ENCODE measurements at places on chromosomes 12 and 14.

GRCh38 chr14:100384819-100385813, 62.0 kb downstream of the SLC25A47 start:
- peak; percentile 70 for DNase-seq

- DNase-seq: no peak
Measured at GRCh38 chr14:105531088-105531893, 4.9 kb downstream of the TMEM121 start.

DNA sequence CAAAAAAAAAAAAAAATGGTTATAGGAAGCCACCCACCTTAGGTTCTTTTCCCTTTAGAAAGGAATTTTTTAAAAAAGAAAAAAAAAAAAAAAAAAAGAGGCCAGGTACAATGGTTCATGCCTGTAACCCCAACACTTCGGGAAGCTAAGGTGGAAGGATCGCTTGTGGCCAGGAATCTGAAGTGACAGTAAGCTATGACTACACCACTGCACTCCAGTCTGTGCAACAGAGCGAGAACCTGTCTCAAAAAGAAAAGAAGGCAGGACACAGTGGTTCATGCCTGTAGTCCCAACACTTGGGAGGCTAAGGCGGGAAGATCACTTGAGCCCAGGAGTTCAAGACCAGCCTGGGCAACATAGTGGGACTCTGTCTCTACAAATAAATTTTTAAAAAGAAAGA, 36.0 kb downstream of the SPTLC2 start:
- peak; percentile 33 for DNase-seq

- no peak for DNase-seq
Measured at GRCh38 chr14:99133636-99134515, 138.1 kb downstream of the BCL11B start.

DNA sequence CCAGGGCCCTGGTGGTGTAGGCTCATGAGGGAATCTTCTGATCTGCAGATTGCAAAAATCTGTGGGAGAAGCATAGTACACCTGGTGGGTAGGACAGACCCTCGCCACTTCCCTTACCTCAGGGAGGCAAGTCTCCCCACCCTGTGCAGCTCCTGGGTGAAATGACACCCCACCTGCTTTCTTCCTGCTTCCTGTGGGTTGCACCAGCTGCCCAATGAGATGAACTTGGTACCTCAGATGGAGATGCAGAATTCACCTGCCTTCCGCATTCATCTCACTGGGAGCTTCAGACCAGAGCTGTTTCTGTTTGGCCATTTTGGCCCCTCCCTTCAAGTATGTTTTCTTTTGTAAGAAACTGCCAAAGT, 4.7 kb downstream of the CLEC2D start:
- no peak for DNase-seq

GRCh38 chr14:102314242-102315011, 5.1 kb upstream of the ZNF839 start:
- DNase-seq: peak; percentile 55

GRCh38 chr14:68807148-68807600, 14.3 kb upstream of the ZFP36L1 start:
- DNase-seq: peak; percentile 78

DNA sequence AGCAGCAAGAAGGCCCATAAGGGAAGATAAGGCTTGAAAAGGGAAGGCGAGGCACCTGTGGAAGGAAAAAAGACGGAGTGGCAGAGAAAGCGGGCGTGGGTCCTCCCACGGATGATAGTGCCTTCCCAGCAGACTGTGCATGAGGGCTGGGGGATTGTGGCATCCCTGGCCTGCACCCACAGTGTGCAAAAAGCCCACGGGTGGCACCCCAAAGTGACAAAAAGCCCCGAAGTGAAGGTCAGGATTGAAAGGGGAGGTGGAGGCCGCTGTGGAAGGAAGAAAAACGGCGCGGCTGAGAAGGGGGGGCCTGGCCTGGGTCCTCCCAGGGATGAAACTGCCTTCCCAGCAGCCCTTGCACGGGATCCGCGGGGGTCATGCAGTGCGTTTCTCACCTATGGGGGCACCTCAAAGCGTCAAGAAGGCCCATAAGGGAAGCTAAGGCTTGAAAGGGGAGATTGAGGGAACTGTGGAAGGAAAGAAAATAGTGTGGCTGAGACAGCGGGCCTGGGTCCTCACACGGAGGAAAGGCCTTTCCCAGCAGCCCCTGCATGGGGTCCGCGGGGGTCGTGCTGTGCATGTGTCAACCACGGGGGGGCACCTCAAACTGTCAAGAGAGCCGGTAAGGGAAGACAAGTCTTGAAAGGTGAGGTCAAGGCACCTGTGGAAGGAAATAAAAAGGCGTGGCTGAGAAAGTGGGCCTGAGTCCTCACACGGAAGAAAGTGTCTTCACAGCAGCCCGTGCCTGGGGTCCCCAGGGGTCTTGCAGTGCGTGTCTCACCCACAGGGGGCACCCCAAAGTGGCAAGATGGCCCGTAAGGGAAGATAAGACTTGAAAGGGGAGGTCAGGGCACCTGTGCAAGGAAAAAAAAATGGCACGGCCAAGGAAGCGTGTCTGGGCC, 274.1 kb downstream of the ALG10 start:
- DNase-seq: no peak

DNA sequence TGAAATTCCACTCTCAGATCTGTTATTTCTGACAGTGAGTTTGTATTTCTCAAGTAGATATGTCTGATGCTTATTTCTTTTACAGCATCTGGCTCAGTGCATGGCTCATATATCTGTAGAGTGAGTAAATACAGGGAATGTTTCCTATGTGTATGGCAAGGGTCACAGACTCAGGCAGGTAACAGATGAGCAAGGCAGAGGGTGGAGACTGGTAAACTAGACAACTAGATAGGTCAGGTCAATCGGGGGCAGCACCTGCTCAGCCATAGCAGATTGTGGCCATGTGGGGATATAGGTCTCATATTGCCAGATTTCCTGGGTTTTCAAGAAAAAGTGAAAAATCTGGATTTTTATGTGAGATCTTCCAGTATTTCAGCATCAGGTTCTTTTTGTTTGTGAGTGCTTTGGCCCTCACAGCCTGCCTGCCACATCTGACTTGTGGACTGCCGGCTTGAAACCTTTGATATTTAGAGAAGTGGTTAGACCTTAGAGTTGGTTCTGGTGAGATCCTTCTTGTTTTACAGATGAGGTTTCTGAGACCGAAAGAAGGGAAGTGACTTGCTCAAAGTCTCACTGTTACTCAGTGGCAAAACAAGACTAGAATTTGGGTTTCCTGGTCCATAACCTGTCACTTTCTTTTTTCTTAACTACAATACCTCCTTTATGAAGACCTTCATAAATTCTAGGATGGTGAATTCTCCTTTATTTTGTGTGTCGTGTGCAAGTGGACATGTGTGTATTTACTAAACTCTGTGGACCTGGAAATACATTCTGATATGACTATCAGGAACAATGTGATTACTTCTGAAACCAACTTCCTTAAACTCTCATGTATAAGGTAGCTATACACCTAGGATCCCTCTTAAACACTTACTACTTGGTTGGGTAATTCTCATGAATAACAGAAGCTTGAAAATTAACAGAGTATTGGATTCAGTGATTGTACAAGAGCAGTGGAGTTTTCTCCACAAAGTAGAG, 34.4 kb downstream of the PROX2 start:
- no peak for DNase-seq

DNA sequence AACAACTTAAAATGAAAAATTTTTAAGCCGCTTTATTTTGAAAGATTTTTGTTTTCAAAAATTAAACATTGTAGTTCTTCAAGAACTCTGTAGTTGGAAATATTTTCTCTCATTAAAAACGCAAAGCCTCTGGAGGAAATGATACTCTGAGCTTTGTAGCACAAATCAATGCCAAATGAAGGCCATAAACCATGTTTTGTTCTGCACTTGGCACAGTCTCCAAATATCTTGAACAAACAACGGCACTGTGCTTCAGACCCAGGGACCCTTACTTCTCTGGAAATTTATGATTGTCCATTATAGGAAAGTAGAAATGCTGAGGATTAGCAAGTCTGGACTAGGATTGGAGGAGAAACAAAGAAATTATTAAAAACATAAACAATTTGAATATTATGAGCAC, 160.8 kb upstream of the BMP4 start:
- no peak for DNase-seq

- DNase-seq: no peak
Measured at GRCh38 chr12:5273709-5274108, 158.2 kb upstream of the NTF3 start.

GRCh38 chr12:113082486-113083148, 26.1 kb downstream of the DTX1 start:
- peak; percentile 44 for DNase-seq

DNA sequence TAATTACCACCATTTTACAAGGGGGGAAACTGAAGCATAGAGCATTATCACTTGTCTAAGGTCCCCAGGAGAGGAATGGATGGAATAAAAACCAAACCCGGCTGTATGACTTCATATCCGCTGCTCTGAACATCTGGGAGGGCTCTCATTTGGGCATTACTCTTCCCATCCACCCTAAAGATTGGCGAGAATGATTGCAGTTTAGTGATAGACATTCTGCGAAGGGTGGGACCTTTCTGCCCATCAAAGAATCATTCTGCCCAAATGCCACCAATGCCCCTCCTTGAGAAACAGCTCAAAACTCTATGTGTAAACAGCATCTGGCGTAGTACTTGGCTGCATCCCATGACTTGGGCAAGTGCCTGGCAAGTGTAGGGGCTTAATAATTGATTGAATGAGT, 11.6 kb downstream of the CHST11 start:
- no peak for DNase-seq

- peak; percentile 52 for DNase-seq
Measured at GRCh38 chr12:113980537-113981337, 14.6 kb upstream of the RBM19 start.

DNA sequence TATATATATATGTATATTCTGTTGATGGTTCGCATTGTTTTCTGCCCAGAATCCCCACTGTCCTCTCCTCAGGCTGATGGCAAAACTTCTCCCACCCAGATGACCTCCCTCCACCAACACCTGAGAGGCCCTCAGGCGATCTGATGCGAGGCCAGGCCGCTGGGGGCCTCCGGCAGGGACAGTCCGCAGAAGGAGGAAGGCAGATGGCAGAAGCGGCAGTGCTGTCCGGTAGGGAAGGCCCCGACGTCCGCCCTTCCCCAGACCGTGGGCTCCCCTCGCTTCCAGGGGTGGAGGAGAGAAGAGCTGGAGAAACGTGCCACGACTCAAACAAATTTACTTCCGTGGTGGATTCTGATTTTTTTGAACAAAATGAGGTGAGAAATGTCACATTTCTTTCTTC, 178.3 kb upstream of the RGS6 start:
- DNase-seq: no peak

DNA sequence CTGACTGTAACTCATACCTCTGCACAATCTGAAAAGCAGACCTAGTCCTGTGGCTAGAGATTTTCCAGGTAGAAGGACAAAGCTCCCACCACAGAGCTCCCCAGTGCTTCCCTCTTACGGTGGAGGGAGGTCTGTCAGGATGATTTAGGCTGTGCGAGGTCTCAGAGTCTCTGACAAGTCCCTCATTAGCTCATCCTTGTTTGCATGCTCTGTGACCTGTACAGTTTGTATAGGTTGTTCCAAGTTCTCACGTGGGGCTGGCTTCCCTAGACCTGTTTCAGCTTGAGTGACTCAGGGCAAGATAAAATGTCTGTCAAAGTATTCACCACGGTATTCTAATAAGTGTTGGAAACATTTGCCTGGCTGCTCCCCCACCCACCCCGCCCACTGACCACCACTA, 34.8 kb downstream of the ASCL1 start:
- DNase-seq: no peak

DNA sequence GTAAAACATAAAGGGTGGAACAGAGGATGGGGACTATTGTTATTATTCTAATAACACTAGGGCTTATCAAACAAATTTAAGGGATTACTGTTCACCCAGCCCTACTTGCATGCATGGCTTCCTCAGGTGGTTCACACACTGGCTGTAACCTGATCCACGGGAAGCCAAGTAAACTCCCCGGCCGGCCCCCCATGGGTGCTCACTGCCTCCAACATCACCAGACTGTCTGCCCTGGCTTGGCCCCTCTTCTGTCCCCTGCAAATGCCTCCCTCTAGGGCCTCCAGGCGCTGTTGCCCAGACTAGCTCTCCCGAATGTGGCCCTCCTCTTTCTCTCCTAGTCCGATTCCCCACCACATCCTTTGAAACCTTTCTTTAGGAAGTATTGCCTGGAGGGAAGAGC, 18.6 kb downstream of the FAIM2 start:
- no peak for DNase-seq

GRCh38 chr14:94940263-94940993, 170.5 kb upstream of the GSC start:
- no peak for DNase-seq

DNA sequence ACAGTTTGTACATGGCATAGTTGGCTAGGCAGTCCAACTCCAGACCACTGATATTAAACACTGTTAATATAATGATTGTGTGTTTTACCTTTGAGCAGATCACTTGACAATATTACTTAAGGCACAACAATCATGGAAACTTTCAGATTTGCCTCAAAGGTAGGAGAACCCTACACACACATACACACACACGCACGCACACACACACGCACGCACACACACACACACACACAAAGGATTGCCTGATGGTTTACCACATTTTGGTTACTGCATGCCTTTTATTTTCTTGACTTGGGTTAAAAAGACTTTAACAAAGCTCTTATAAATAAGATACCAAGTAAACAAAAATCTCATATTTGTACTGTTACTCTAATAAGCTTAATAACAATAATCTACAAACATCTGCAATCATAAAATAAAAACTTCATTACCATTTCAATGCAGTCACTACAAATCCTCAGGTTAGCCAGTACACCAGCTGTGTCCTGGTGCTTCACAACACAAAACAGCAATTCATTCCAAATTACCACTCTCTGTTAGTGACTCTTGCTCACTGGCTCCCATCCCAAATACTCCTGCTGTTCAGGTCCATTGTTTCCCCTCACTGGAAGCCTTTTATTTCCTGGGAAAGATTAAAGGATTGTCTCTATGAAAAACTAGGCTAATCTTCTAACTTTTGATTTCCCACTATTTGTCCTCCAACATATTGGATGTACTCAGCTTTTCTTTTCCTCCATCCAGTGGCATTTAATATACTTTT, 175.2 kb upstream of the ATP2B1 start:
- DNase-seq: no peak

DNA sequence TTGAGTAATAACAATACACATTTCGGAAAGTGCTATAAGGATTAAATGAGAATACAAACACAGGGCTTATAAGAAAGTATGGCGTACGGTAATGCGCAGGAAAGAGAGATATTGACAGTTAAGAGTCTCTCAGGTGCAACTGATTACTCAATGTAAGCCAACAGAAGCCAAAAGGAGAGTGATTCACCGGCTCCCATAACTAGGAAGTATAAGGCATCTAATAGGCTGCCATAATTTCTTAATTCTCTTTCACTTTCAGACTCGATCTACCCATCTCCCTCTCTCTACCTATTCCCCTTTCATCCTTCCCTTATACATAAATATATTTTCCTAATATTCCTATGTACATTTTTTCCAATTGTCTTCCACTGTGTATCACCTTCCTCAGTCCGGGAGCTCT, 90.0 kb downstream of the MDGA2 start:
- no peak for DNase-seq

DNA sequence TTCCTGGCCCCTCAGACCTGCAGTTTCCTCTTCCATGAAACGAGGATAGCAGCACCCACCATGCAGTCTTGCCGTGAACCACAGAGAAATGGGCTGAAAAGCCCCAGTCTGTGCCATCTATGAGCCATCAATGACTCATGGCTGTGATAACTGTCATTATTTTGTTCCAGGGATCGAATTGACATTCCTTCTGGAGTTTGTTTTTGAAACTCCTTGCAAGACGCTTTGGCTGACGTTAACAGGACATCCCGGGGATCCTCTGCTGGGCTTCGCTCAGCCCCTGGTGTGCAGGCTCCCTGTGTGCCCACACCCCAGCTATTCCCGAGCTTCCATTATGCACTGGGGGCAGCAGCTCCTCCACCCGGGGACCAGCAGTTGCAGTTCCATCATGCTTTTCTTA, 33.8 kb downstream of the MMAB start:
- DNase-seq: no peak

- no peak for DNase-seq
Measured at GRCh38 chr12:129296671-129297070, 443.4 kb downstream of the GLT1D1 start.
